Activated CD4-positive, CD25-positive, alpha-beta regulatory T cell (primary cell): ENCODE measurements at places on chromosomes 5 and 9.

DNA sequence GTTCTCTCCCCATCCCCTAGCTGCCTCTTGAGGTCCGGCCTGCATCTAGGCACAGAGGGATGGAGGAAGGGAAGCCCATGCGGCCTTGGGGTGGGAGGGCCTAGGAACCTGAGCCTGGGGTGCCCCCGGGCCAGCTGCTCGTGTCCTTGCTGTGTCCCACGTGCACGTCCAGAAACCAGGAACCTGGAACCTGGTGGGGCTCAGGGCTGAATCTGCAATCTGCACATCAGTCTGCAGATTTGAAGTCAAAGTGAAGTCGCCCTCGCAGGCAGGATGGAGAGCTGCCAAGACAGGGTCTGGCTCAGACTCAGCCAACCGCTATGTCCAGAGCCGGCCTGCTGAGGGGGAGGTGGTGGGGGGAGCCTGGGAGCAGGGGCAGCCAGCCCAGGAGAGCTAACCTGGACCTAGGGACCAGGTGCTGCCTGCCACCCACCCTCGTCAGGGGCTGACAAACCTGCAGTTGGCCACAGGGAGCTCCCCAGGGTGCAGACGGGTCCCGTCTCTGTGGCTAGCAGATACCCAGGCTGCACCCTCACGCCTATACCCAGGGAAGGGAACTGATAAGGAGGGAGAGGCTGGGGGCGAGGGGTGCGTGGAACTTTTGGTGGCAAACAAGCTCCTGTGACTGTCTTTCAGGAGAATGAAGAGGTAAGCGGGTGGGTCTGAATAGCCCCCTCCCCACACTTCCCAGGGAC, 103.5 kb upstream of the SIMC1 start:
- DNase-seq = no peak

GRCh38 chr5:96070622-96071225, 109.1 kb upstream of the ELL2 start:
- DNase-seq = no peak

- DNase-seq = no peak
These were observed 203.1 kb upstream of the PPP1R2B start for GRCh38 chr5:156647034-156647451.

DNA sequence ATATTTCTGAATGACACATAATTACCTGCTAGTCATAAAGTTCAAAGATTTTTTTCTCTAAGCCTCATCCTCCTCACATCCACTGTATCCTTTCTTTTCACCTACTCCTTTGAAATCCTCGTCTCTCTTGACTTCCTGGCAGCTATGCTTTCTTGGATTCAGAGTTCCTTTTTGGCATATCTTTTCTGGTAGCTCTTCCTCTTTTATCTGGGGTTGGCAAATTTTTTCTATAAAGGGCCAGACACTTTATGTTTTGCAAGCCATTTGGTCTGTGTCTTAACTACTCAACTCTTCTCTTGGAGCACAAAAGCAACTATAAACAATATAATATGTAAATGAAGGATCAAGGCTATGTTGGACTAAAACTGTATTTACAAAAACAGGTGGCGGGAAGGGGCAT, 197.5 kb downstream of the KIAA0825 start:
- DNase-seq = no peak

- no peak for DNase-seq
These were observed 139.0 kb upstream of the ZNF462 start for GRCh38 chr9:106723926-106724325.

DNA sequence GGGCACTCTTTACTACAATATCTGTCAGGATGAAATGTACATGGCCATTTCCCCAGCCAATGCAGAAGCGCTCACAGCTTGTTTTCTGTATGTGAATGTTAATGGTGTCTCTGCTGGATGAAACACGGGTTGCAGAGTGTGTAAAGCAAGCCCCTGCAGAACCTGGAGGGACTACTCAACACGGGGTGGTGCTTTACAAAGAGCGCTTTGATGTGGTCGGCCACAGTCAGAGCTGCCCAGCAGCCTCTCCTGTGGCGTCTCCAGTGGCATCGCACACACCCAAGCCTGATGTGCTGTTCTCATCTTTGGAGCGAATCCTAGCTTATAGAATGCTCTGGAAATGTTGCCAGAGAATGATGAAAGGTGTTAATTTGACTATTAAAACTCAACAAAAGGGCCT, 162.7 kb upstream of the NFIL3 start:
- no peak for DNase-seq

GRCh38 chr5:141032626-141033025, 18.5 kb upstream of the PCDHB1 start:
- no peak for DNase-seq

GRCh38 chr5:125152461-125153189, 406.2 kb upstream of the ZNF608 start:
- no peak for DNase-seq

GRCh38 chr5:93300309-93300923, 280.6 kb downstream of the NR2F1-AS1 start:
- no peak for DNase-seq

DNA sequence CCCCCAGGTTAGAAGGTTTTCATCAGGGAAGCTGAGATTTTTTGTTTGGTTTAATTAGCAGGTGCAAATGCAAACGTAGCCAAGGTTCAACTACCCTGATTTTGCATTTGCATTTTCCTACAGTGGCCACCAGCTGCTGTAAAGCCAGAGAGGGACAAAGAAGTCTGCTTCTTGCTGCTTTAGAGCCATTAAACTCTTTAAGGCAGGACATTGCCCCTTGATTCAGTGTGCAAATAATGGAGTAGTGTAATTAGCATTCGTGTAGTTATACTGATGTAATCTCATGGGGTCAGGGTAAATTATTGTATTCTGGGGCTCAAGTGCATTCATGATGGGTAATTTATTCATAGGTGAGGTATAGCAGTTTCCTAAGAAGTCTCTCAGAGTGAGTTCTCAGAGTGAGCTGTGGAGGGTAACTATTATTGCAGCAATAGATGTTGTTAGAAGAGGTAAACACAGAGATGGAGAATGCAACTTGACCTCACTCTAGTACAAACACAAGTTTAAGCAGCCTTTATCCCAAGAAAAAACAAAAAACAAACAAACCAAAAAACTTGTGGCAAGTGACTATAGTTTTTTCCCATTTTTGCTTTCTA, 526.5 kb downstream of the KIF4B start:
- no peak for DNase-seq

GRCh38 chr5:82320966-82321365, 42.8 kb upstream of the RPS23 start:
- no peak for DNase-seq

GRCh38 chr5:45643056-45643455, 53.1 kb downstream of the HCN1 start:
- DNase-seq = no peak

GRCh38 chr5:55333811-55334210, 26.0 kb downstream of the MTREX start:
- DNase-seq = no peak

- no peak for DNase-seq
These were observed 36.8 kb upstream of the SEMA4D start for GRCh38 chr9:89534515-89535287.

- DNase-seq = no peak
These were observed 18.2 kb upstream of the DCP2 start for GRCh38 chr5:112958093-112959088.

DNA sequence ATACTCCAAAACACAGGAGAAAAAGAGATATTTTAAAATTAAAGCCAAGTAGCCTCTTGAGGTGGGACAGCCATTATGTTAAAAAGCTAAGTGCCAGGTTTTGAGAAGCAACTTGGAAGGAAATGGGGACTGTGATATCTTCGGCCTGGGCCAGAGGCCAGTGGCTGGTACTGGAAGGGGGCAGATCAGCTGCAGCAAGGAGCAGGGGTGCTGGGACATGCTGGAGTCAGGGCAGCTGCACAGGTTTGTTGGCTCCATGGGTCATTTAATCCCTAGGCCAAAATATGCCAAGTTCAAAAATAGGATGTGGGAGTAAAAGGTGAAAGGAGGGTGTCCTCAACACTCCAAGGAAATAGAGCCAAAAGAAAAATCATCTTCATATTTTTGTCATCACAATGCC, 30.0 kb downstream of the ADRB2 start:
- DNase-seq = no peak

- peak; percentile 8 for DNase-seq
These were observed 833 bp downstream of the GAS1 start for GRCh38 chr9:86946201-86947145.

GRCh38 chr9:93819905-93820304, 135.2 kb downstream of the BARX1 start:
- no peak for DNase-seq

- no peak for DNase-seq
These were observed 80.2 kb downstream of the PIK3R1 start for GRCh38 chr5:68295772-68296171.

DNA sequence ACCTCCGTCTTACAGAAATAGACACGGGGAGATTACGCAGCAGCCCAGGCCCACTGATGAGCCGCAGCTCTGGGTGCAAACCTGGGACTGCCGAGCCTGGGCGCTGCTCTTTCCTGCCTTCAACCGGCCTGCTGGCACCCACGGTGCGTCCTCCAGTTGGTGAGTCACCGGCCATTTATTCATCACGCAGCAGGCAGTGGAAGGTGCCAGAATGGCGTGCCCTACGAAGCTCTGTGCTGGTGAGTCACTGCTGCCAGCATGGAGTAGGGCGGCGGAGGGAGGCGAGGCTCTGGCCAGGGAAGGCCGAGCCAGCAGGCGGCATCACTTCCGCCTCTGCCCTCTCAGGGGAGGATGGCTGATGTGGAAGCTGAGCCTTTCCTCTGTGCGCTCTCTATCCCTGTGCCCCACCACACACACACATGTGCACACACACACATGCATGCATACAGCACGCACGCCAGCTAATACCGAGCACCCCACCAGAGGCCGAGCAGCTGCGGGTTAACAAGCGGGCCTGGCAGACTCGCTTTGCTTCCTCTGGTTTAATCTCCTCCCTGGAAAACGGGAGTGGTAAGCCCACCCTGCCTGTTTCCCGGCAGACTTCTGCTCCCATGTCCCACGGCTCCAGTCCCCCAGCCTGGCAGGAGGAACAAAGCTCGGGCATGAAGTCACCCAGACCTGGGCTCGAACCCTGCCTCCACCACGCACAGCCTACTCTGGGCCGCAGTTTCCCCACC, 39.2 kb downstream of the OLFM1 start:
- DNase-seq = no peak

DNA sequence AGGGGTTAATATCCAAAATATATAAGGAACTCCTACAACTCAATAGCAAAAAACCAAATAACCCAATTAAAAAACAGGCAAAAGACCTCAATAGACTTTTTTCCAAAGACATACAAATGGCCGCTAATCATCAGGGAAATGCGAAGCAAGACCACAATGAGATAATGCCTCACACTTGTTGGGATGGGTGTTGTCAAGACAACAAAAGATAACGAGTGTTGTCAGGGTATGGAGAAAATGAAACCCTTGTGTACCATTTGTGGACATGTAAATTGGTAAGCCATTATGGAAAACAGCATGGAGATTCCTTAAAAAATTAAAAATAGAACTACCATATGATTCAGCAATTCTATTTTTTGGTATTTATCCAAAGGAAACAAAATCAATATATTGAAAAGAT, 620.2 kb downstream of the ACTL7B start:
- no peak for DNase-seq

- no peak for DNase-seq
These were observed 106.1 kb upstream of the ALDH1B1 start for GRCh38 chr9:38286357-38286756.

DNA sequence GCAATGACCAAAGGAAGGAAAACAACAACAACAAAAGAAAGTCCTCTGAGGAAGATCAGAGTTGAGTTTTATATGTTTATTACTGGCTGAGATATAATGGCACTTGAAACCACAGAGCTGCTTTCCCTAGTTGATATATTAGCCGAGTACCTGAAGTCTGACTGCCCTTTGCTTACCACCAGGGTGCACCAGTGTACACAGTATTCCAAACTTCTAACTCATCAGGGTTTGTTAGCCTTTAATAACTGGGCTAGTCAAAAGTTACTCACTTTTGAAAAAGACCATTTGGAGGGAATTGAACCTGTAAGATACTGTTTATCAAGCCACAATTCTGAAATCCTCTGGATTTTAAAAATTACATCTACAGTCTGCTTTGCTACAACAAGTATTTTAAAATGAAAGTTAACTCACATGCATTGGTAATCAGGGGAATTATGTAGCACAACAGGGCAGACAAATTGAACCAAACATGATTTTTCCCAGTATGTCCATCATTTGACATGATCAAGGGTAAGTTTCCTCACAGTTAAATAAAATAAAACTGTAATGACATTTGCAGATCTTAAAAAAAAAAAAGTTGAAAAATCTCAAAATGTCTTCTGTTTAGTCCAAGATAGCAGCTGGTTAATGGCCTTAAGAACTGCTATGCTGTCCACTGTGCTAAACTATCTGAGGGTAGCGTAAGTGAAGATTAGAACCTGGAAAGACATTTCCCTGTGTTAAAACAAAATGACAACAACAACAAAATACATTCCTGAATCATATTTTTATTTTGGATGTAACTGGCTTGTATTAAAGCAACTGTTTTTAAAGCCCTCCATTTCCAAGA, 57.3 kb upstream of the C6 start:
- no peak for DNase-seq

GRCh38 chr9:76218886-76219445, 175.3 kb downstream of the RFK start:
- DNase-seq = no peak

DNA sequence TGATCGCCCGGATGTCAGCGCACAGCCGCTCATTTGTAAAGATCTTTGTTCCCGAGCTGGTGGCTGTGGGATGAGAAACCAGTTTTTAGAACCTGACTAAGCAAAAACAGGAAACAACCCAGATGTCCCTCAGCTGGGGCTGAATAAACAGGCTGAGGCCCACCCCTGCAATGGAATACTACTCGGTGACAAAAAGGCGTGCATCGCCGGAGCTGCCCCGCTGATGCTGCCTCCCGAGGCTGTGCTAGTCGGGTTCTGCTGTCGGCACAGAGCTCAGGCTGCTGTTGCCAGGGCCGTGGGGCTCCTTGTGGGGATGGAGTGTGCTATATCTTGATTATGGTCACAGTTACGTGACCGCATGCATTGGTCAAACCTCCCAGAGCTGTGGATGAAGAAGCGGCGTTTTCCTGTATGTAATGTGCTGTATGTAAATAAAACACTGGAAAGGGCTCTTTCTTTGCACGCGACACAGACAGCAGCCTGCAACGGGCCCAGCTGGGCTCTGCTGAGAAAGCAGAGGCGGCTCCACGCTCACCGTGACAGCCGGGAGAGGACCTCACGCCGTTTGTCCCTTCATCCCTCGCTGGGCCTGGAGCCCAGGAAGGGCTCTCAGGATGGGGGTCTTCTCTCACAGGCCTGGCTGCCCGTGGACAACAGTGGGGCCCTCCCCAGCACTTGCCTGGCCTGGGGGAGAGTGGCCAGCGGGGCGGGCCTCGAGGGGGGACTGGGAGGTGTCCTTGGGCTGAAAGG, 51.5 kb upstream of the RNU6ATAC start:
- no peak for DNase-seq

- no peak for DNase-seq
These were observed 39.5 kb downstream of the ADAMTS12 start for GRCh38 chr5:33852319-33852718.

- no peak for DNase-seq
These were observed 39.6 kb downstream of the ZNF608 start for GRCh38 chr5:124706729-124707361.

DNA sequence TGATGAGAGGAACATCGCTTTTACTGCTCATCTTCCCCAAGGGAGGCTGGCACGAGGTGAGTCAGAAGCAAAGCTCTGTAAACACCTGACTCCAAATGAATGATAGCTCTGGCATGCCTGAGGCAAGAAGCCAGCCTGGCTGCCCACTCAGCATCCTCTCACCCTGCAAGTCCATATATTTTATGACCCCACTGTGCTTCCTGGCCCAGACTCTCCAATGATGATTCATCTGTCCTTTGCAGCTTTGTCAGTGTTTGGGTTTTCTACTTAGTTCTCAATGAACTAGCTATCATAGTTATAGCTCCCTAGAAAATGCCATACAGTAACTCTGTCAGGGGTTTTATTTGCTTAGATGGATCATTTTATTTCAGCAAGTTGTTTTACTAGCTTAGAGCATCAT, 52.1 kb upstream of the FSTL4 start:
- no peak for DNase-seq
